Neural crest cell (in vitro differentiated cells): ENCODE measurements at places on chromosomes 16 and 17. TPM values are rescaled to one million over a fixed set of nuclear protein-coding genes. Genes with fewer than 3 reads are reported as not detected.

DNA sequence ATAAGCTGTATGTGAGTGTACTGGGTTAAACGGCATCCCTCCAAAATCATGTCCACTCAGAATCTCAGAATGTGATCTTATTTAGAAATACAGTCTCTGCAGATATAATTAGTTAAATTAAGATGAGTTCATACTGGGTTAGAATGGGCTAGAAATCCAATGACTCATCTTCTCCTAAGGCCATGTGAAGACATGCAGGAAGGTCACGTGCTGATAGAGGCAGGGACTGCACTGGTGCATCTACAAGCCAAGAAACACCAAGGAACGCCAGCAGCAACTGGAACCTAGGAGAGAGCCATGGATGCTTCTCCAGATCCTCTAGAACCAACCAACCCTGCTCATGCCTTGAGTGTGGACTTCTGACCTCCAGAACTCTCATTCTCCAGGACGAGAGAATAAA is 241.0 kb downstream of the XYLT1 start:
- DNase-seq = no peak

DNA sequence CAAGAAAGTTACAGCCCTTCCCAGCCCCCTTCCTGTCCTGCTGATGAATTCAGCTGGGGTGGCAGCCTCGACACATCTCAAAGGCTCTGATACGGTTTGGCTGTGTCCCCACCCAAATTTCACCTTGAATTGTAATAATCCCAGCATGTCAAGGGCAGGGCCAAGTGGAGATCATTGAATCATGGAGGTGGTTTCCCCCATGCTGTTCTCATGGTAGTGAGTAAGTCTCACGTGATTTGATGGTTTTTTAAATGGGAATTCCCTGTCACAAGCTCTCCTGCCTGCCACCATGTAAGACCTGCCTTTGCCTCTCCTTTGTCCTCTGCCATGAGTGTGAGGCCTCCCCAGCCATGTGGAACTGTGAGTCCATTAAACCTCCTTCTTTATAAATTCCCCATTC is 163.2 kb upstream of the FOXF1 start:
- DNase-seq = no peak

GRCh38 chr17:68832109-68832802 is 122.9 kb downstream of the ABCA8 start:
- DNase-seq = no peak

DNA sequence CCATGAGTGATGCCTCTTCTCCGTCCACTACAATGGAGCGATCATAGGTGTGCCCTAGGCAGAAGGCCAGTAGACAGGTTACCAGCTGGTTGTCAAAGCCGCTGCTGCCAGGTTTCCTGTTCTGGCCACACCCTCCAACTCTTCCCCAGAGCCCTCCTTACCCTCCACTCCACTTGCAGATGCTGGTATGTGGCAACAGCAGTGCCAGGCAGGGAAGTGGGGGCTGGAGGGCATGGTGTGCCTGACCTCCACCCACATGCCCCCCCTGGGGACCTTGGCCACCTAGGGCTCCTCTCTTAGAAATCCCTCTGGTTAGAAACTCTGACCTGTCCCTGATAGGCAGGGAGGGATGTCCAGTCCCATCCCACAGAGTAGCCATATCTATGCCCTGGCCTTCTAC is 1.5 kb downstream of the RRAD start:
- no peak for DNase-seq

DNA sequence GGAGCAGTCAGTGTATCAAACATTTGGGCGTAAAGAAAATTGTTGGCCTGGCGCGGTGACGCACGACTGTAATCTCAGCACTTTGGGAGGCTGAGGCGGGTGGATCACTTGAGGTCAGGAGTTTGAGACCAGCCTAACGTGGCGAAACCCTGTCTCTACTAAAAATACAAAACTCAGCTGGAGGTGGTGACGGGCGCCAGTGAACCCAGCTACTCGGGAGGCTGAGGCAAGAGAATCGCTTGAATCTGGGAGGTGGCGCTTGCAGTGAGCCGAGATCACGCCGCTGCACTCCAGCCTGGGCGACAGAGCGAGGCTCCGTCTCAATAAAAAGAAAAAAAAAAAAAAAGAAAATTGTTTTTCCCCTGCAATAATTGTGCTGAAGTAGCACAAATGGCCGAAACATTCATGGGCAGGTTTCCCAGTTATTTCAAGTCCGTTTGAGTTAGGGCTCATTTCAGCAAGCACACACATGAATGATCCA is 1.4 kb downstream of the GCSH start:
- DNase-seq = no peak

DNA sequence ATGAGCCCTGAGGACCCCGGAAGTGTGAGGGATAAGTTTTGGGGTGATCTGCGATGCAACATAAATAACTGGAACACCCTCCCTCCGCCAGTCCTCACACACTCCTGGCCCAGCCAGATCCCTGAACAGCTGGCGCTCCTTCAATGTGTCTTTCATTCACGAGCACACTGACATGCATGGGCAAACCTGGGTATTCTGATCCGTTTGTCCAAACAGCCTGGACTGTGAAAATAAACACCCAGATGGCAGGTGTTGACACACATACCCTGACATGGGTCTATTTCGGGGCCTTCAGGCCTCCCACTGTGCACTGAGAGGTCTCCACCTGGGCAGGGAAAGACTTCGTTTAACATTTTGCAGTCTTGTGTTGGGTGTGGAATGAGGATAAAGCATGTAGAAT is 3.0 kb upstream of the CPNE2 start:
- DNase-seq = no peak

DNA sequence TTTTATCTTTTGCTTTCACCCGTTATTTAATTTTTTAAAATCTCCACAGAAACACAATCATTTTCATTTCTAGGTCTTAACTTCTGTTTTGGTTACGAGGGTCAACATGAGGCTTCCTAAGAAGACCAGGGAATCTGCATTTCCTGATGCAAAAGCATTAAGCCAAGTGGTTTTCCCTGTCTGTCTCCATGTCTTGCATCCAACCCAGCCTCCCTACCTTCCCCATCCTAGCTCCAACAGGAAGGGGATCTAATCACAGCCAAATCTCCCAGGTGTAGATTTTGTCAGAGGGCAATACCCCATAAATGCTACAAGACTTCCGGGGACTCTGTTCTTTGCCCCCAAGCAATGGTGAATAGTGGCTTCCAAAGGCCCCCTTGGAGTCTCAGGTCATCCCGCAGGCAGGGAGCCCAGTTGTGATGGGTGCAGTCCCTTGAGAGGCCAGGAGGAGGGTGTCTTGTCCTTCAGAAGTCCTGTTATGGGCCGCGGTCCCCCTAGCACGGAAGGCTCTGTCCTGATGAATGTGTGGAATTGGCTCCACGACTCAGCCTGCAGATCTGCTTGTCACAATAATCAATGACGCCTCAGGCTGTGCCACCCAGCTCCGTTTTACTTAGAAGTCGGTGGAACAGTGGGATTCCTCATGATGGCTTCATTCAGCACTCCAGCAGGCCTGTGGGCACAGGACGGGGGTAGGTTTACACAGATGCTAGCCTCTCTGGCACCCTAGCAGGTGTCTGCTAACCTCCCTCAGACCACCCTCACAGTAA is 141.1 kb downstream of the RGS9 start:
- DNase-seq = peak; percentile 65

- DNase-seq = no peak
These were observed 410.7 kb upstream of the GOT2 start for GRCh38 chr16:59144841-59145240.

DNA sequence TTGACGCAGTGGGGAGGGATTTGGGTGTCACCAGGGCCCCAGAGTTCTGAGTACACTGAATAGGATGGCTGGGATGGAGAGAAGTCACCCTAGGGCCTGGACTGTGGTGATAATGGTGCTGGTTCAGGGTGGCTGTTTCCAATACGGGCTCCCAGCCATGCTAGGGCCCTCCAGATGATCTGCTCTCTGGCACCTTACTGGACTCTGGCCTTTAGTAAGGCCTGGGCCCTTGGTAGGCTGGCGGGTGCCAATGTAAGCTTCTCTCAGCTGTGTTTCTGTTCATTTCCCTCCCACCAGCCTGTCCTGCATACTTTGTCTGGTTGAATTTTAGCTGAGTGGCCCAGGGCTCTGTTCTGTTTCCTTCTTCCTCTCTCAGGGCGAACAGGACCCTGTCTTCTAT is 2.8 kb downstream of the PLA2G15 start:
- DNase-seq = no peak

GRCh38 chr17:73349138-73349537 is 37.3 kb upstream of the CDC42EP4 start:
- DNase-seq = peak; percentile 29

DNA sequence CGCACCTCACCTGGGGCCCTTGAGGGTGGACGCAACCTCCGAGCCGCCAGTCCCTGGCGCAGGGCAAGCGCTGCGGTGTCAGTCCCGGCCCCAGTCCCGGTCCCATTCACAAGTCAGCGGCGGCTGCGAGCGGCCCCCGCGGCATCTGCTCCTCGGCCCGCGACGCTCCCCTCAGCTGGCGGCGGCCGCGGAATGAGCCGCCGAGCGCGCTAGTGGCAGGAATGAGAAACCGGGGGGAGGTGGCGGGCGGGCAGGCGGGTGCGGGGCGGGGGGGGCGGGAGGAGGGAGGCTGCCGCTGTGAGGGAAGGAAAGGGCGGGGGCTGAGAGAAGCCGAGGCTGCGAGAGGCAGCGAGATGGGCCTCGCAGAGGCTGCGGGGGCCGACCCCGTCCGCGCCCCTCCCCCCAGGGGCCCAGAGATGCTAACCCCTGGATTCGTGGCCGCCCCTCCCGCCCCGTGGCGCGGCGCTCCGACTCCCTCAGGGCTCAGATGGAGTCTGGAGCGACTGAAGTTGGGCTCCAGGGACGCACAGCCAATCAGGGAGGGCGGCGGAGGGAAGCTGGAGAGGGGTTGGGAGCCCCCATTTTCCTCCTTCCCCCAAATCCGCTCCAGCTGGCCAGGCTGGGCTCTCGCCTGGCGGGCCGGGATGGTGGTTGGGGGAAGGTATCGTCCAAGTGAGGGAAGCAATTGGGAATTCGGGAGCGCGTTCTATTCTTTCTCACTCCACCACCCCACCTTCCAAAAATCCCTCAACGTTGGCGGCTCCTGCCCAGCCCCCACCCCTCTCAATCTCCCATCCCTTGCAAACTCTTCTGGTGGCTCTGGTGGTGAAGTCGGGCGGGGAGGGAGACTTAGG is at the start of gene CDH11:
Gene CDH11, minus strand, starts transcription at position 194 of the 854 bp plus-strand sequence. CDS start 117,194 bp downstream, outside the sequence.
- peak; percentile 30 for DNase-seq

DNA sequence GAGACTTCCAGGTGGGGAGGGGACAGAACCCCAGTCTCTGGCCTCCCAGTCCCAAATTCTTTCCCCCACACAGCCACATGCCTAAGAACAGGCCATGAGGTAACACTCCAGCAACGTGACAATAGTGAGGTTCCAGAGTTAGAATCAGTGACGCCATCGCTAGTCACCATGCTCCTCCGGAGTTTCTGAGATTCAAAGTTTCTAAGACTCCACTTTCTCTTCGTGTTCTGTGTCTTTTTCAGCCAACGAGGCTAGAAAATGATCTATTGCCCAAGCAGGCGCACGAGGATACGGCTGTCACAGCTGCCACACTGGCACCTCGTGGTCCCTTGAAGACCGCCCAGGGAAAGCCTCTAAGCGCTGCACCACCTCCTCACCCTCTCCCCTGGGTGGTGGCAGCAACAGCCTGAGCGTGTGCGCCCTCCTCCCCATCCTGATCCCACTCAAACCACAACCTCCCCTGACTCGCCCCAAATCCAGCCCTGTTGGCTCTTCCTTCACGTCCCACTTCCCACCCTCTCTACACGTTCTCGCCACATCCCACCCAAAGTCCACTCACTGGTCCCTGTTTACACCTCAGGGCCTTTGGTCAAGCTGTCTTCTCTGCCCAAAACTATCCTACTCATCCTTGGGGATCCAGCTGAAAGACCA is 1.0 kb downstream of the MCRIP1 start:
- DNase-seq = no peak

DNA sequence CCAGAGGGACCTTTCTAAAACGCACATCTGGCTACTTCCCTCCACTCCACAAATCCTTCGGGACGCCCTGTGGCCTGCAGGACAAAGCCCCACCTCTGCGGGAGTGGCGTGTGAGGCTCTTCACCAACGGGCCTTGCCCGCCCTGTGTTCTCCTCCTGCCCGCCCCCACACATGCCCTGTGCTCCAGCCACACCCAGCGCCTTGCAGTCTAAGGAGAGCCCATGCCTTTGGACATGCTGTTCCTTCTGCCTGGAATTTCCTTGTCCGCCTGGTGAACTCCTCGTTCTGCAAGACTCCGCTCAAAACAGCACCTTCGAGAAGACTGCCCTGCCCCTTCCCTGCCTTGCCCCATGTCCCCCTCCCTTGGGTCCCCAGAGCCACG is 7.4 kb downstream of the ELOB start:
- no peak for DNase-seq

DNA sequence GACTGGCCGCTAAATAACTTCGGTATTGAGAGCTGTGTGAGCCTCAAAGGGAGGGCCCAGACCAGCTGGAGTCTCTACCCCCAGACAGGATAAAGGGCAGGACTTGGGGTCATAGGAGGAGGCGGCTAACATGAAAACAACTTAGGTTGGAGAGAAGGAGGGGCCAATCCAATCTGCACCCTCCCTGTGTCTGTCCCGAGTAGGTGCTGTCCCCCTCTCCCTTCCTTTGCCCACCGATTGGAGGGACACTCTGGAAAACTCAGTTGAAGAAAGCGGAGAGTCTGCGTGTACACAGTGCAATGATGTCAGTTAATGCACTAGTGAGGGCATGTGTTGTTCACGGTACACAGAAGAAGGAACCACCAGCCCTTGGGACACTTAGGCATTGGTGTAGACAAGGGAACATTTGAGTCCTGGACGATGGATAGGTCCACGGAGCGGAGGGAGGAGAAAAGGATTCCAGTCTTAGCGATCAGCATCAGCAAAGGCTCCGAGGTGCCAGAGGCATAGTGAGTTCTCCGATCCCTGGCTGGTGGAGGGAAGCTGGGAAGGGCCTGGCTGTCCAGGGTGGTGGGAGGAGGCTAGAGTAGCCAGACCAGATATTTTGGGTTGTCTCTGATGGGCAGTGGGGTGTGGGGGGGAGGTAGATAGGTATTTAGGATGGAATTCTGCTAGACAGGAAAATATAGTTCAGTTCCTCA is 761 bp downstream of the NOL3 start:
- DNase-seq = no peak

DNA sequence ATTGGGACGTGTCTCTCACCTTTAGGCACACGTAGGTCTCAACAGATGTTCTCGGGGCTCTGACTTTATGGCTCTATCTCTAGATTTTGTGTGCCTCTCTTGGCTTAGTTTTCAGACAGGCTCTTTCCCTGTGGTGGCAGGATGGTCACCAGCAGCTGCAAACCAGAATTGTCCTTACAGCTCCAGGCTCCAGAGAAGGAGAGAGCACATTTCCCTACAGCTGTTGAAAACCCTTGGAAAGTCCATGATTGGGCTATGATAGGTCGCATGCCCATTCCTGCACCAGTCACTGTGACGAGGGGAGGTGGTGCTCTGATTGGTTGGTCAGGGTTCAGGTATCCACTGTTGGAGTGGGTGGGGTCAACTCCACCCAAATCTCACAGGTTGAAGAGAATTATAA is 41.5 kb downstream of the SHISA9 start:
- DNase-seq = no peak

GRCh38 chr16:9657641-9658040 is 524.6 kb downstream of the GRIN2A start:
- DNase-seq = no peak

Gene CRK
- 57.5 and 58.5 TPM in 2 replicates for total RNA-seq

Gene IL21R
- 0.55 and 0.79 TPM in 2 replicates for total RNA-seq

Gene GPS2
- 84.2 and 89.9 TPM in 2 replicates for total RNA-seq

Gene CLEC18A
- total RNA-seq = 3.1 and 3.8 TPM in 2 replicates

Gene TUBB3
- total RNA-seq = 518 and 541 TPM in 2 replicates

Gene SOST
- total RNA-seq = not detected in 2 replicates
